M059J (cell line): ENCODE measurements at places on chromosomes 2 and 18.
A peak's percentile ranks its signal among the peaks of the same experiment; 100 is the strongest.

DNA sequence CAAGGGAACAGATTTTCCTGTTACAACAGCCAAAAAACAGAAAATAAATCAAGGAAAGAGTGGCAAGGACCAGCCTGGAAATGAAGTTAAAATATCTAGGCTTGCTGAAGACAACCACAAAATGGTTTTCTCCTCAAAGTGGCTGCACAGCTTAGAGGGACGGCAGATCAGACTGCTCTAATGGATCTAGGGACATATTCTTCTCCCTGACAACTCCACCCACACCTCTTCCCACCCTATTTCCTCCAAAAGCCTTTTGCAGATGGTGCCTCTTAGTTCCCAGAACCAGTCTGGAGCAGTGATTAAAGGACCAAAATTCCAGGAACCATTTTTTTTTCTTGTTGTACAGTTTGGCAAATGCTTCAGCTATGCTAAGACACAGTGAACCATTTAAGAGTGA lies 220.2 kb upstream of the SIX2 start:
- no peak for DNase-seq

DNA sequence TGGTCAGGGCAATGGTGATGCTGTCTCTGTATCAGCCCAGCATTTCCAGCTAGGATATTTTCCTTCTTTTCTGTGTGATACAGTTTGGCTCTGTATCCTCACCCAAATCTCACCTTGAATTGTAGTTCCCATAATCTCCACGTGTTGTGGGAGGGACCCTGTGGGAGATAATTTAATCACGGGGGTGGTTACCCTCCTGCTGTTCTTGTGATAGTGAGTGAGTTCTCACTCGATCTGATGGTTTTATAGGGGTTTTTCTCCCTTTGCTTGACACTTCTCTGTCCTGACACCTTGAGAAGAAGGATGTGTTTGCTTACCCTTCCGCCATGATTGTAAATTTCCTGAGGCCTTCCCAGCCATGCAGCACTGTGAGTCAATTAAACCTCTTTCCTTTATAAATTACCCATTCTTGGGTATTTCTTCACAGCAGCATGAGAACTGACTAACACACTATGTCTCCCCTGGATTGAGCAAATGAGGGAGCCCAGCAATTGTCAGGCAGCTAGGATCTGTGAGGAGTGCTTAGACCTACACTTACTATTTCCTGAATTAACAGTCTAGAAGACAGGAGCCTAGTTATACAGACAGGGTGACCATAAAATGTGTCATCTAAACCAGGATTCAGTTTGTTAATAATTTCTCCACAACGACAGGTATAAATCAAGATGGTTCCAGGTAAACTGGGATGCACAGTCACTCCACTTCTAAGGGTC lies 6.0 kb downstream of the SCN2A start:
- no peak for DNase-seq

GRCh38 chr2:162917626-162918025 lies 79.1 kb upstream of the KCNH7 start:
- DNase-seq, result peak; percentile 15

DNA sequence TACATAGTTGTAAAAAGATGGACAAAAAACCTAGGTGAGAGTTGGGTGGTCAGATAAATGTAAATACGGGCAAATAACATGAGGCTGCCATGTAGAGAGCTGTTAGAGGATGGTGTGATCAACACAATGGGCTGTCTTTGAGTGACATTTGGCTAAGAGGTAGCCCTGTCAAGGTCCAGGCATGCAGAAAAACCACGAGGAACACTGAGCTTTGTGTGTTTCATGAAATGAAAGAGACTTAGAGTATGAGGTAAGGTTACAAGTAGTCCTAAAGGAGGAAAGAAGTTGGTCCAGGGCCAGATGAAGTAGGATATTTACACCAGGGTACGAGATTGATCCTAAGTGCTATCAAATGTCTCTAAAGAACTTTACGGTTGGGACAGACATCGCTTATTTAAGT lies 160.9 kb downstream of the RDH14 start:
- peak; percentile 32 for DNase-seq

GRCh38 chr18:44025421-44025820 lies 655.3 kb upstream of the SETBP1 start:
- DNase-seq, result no peak

- DNase-seq, result no peak
Measured at GRCh38 chr18:33928231-33928630, 296.5 kb downstream of the NOL4 start.

DNA sequence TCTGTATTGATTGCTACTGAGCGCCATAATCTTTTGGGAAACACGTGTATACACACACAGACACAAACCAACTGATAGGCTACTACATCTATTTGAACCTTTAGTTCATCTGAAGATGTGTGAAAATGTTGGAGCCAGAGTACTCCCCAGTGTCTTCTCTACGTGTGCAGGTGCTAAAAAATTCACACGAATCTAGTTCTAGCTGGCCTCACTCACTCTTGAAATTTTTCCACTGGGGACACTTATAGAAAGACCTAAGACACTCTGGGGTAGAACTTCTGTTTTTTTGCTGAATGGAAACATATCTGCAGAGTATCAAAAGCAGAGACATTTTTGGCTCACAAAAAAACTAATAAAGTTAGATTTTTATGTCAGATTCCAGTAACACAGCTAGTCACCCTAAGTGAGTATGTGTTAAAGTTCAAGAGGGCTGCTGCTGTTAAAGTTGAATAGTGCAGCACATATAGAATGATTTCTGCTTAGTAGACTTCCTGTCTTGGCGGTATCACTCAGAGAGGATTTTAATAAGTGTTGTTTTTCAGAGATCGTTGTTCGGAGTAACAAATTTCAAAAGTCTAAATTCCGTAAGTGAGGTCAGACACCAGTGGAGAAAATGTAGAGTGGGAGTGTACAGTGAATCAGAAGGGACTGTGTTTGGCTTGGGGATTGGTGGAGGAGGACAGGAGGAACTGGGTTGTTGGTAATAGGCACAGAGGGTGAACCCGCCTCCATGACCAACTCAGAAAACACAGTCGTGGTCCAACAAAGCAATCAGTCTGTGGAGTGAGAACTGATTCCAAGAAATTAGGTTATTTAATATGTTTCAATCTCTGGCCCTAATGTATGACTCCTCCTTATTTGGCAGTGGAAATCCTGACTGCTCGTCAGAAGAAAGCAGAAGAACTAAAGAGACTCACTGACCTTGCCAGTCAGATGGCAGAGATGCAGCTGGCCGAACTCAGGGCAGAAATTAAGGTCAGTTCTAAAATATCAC lies 43.1 kb downstream of the KCTD18 start:
- DNase-seq, result no peak

GRCh38 chr2:233358335-233358734 lies 4.0 kb downstream of the DGKD start:
- DNase-seq, result no peak

DNA sequence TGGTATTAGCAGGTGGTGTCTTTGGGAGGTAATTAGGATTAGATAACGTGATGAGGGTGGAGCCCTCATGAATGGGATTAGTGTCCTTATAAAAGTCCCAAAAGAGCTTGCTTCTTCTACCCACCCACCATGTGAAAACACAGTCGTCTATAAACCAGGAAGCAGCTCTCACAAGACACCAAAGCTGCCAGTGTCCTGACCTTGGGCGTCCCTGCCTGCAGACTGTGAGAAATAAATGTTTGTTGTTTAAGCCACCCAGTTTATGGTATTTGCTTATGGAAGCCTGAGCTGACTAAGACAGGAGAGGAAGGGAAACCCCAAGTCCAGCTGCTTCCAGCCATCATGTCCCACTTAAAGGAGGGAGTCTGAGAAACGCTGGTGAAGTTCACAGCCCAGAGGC lies 13.6 kb downstream of the ADI1 start:
- DNase-seq, result no peak
